ENCODE measurements at places on chromosomes 4 and X. TPM values are rescaled to one million over a fixed set of nuclear protein-coding genes. Genes with fewer than 3 reads are reported as not detected.

HSPA4L gene
- total RNA-seq, result 9.7 TPM

HELT gene
- total RNA-seq, result not detected

GAGE12E gene
- not detected for total RNA-seq

CPLX1 gene
- 5.6 TPM for total RNA-seq

CRLF2 gene
- not detected for total RNA-seq

GRCh38 chrX:16436348-16437188, 213.4 kb upstream of the S100G start:
- no peak overlapping the region for H3K4me3 ChIP-seq
- no peak overlapping the region for H3K27ac ChIP-seq
- no peaks in the 10 kb centered on the region for H3K4me1 ChIP-seq
- no peaks in the 10 kb centered on the region for H3K36me3 ChIP-seq

- no peak overlapping the region for H3K27ac ChIP-seq
- DNase-seq, result no peak
- H3K4me3 ChIP-seq, result no peak overlapping the region
- H3K27me3 ChIP-seq, result peaks cover under 1% of the 10 kb centered on the region
- peaks cover under 1% of the 10 kb centered on the region for H3K36me3 ChIP-seq
- H3K4me1 ChIP-seq, result no peaks in the 10 kb centered on the region
These were observed 21.0 kb downstream of the FREM3 start for GRCh38 chr4:143679434-143679833.

GRCh38 chrX:129636175-129636681, 18.5 kb downstream of the APLN start:
- no peak overlapping the region for H3K27ac ChIP-seq
- DNase-seq, result no peak
- peaks cover 5% of the 10 kb centered on the region for H3K4me1 ChIP-seq

- no peak overlapping the region for H3K27ac ChIP-seq
- peak overlapping the region; percentile 65 for H3K4me3 ChIP-seq
- peaks cover 33% of the 10 kb centered on the region for H3K27me3 ChIP-seq
- H3K36me3 ChIP-seq, result no peaks in the 10 kb centered on the region
These were observed 26.9 kb downstream of the UTP14A start for GRCh38 chrX:129932821-129933321.

- peaks cover 7% of the 10 kb centered on the region for H3K27me3 ChIP-seq
- H3K27ac ChIP-seq, result peak within 1 kb of the TSS; percentile 100
- H3K4me1 ChIP-seq, result peaks cover 41% of the 10 kb centered on the region
- H3K36me3 ChIP-seq, result peaks cover 16% of the 10 kb centered on the region
- peak; percentile 93 for DNase-seq
These were observed at the start of gene CCNG2 for GRCh38 chr4:77156912-77157858. TSS of gene CCNG2 (plus strand) at chr4:77157207. CDS start at chr4:77158533, 1,326 bp downstream.

- H3K4me3 ChIP-seq, result no peak overlapping the region
- no peak for DNase-seq
- H3K4me1 ChIP-seq, result peaks cover 4% of the 10 kb centered on the region
- H3K27ac ChIP-seq, result no peak overlapping the region
These were observed 51.9 kb downstream of the TET2 start for GRCh38 chr4:105198541-105198940.

- H3K4me1 ChIP-seq, result peaks cover 8% of the 10 kb centered on the region
- no peak for DNase-seq
- H3K4me3 ChIP-seq, result no peak overlapping the region
- H3K27ac ChIP-seq, result no peak overlapping the region
- H3K27me3 ChIP-seq, result no peaks in the 10 kb centered on the region
These were observed 19.5 kb upstream of the CCNI start for GRCh38 chr4:77095101-77095821.

- H3K4me3 ChIP-seq, result no peak overlapping the region
- H3K27me3 ChIP-seq, result peaks cover 16% of the 10 kb centered on the region
- H3K36me3 ChIP-seq, result no peaks in the 10 kb centered on the region
- DNase-seq, result no peak
- no peak overlapping the region for H3K27ac ChIP-seq
These were observed 110.0 kb upstream of the PPARGC1A start for GRCh38 chr4:23999714-24000469.

DNA sequence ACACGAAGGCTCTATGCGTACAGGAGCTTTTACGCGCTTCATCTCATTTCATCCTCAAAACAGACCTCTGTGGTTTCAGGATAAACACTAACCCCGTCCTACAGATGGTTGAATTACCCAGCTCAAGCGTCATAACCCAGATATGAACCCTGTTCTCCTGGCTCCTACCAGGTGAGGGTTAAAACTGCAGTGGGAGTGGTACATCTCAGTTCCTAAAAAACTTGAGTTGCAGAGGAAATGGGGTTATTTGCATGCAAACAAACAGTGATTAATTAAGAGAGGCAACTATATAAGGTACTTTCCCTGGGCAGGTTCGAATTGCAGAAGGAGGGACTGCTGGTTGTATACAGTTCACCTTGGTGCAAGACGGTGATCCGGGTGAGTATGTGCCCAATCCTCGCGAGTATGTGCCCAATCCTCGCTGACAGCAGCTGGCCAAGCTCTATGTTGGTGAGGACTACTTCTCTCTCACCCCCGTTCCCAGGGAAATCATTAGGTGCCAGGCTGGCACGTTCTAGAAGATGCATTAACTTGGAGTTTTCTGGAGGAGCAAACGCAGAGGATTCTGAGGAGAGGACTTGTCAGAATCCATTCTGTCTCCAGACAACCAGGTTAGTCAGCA, 72.6 kb downstream of the FHDC1 start:
- H3K36me3 ChIP-seq, result no peaks in the 10 kb centered on the region
- peaks cover 26% of the 10 kb centered on the region for H3K4me1 ChIP-seq
- H3K27ac ChIP-seq, result no peak overlapping the region

Measured in type B pancreatic cell (in vitro differentiated cells).